H1 (cell line): ENCODE measurements at places on chromosomes 3 and 15. TPM values are rescaled to one million over a fixed set of nuclear protein-coding genes. Genes with fewer than 3 reads are reported as not detected.

The HIGD2B gene
- polyA plus RNA-seq = not detected in 2 replicates

The RPL29 gene
- polyA plus RNA-seq = 2,660 and 3,062 TPM in 2 replicates

The ZBTB38 gene
- 3.8 and 4.4 TPM in 2 replicates for polyA plus RNA-seq

The TMEM158 gene
- 6.8 and 17.5 TPM in 2 replicates for polyA plus RNA-seq

The PIERCE2 gene
- 1.1 and 1.9 TPM in 2 replicates for polyA plus RNA-seq

The MYD88 gene
- 22.5 and 31.1 TPM in 2 replicates for polyA plus RNA-seq

The B2M gene
- 380 and 907 TPM in 2 replicates for polyA plus RNA-seq
